ENCODE measurements at places on chromosomes 13 and 19.

- no peak for DNase-seq
These were observed 29.9 kb downstream of the NLRP13 start for GRCh38 chr19:55902080-55902751.

- DNase-seq: no peak
These were observed 169.3 kb downstream of the DCT start for GRCh38 chr13:94309997-94310855.

GRCh38 chr19:5080809-5081208 lies 111.9 kb downstream of the KDM4B start:
- DNase-seq: no peak

DNA sequence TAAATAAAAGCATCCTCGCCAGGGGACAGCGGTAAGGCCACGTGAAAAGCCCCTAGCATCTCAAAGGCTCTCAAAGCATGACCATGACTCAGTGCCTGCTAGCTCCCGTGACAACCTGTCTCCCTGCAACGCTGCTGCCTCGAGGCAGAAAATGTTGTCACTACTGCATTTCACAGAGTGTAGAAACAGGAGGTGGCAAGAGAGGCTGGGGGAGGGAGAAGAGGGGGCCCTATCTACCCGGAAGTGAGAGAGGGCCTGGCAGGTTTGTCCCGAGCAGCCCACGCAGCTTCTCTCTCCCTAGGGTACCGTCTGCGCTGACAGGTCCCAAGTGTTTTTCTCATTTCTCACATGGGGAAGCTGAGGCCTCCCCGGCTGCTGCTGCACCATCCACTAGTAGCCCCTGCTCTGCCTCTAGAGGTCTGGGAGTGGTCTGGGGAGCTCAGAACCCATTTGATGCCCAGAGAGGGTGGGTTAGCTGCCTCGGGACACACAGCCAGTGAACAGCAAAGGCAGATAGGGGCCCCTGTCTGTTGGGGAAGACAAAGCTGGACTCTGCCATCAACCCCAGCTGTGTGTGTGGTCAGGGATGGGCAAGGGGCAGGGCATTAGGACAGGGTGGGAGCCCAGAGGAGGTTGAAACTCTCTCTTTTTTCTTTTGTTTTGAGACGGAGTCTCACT lies 3.7 kb downstream of the TINCR start:
- DNase-seq: no peak

DNA sequence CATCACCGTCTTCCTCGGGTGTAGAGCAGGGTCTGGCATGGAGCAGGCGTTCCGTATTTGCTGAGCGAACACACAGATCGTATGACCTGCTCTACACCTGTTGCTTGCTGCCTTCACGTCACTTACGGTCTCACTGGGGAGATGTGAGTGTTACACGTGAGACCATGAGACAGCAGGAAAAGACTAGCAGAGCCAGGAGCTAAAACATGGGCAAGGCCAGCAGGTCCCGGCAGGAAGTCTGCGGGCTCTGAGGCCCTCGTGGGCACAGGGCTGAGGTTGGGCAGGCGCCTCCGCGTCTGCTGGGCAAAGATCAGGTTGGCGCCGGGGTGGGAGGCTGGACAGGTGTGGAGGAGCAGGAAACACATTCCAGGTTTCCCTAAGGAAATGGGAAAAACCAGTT lies 19.7 kb upstream of the GTF3A start:
- DNase-seq: no peak

- no peak for DNase-seq
These were observed 56.8 kb upstream of the KLF12 start for GRCh38 chr13:74190999-74191398.

- DNase-seq: peak; percentile 56
These were observed 1.4 kb downstream of the RASA3 start for GRCh38 chr13:114130837-114131582.

DNA sequence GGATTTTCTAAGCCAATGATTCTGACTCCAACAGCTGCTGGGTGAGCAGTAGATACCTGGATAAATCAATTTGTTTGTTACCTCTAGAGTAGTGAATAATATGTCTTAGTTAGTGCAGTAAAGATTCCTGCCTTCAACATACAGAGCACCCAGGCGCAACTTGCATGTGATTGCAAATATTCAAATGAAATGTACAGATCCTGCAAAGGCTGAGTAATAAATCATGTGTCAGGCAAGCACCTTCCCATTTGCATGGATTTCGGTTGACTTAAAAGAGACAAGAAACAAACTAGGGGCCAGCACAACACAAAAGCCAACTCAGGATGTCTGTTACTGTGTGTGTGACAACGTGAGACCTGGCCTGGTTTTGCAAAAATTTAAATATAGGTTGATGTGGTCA lies 79.7 kb downstream of the TNFSF11 start:
- DNase-seq: no peak

DNA sequence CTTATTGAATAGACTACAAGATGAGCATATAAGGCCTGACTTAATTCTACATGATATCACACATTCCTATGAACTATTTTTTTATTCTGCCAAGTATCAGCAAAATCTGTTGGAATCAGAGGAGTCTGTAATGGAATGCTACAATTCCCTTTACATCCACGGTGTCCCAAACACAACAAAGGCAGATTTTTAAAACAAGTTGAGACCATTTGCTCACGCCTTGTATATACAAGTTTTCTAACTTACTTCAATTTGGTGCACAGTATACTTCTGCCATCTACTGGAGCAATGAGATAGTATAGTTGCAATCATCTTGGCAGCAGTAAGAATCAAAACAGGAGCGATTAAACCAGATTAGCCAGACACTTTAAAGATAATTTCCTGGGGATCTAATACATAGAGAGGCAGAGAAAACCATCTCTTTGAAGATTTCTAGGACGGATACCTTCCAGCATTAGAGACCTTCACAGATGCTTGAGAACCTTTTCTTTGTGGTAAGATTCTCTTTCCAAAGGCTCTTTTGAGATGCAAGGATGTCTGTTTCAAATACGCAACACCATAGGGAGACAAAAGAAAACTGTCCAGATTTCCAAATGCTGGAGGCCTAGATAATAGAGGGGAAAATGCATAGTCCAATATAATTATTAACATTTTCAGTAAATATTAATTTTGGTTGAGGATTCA lies 302.0 kb upstream of the MIR17HG start:
- DNase-seq: no peak

DNA sequence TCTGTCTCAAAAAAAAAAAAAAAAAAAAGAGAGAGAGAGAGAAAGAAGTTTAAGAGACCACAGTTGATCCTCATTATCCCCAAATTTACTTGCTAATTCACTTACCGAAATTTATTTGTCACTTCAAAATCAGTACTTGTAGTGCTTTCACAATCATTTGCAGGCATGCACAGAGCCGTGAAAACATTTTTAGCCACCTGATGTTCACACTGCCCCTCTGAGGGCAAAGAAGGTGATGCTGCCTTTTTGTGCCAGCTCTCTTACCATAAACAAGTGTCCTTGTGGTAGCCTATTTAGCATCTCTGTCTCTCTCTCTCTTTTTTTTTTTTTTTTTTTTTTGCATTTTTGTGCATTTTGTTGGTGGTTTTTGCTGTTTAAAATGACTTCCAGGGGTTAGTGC lies 24.1 kb upstream of the CASP14 start:
- no peak for DNase-seq

GRCh38 chr19:6533000-6533328 lies 2.1 kb downstream of the TNFSF9 start:
- DNase-seq: no peak

- DNase-seq: no peak
These were observed 920.0 kb downstream of the UQCRFS1 start for GRCh38 chr19:28292822-28293500.

DNA sequence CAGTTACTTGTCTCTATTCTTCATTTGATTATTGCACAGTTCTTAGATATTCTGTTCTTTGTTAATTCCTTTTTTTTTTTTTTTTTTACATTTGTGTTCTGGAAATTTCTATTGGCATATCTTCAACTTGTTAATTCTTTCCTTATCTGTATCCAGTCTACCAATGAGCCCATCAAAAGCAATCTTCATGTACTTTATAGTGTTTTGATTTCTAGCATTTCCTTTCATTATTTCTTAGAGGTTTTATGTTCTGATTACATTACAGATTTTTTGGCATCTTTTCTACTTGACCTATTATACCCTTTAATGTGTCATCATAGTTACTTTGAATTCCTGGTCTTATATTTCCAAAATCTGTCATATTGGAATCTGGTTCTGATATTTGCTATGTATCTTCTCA lies 2194.8 kb downstream of the PCDH9 start:
- DNase-seq: no peak

DNA sequence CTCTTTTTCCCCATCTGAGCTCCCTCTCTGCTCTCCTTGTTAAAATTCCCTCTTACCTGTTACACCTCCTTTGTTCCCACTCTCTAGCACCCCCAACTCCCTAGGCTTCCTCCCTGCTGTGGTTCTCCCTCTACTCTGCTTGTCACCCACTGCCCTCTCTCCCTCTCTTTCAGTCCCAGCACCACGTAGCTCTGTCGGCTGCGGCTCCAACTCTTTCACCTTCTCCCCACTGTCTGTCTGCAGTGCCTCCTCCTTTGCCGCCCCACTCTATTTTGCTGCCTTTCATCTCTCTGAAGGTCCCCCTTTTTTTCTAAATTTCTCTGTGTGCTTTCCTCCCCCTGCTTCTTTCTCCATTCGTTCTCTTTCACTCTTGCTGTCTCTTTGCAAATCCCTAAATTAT lies 1.1 kb downstream of the ZNF836 start:
- no peak for DNase-seq

- no peak for DNase-seq
These were observed 47.7 kb downstream of the ZMYM2 start for GRCh38 chr13:20006206-20006605.

All from activated T-helper 1 cell treated with Interleukin-2 at 50 U/mL for 16 hours (primary cell).